HuH-7 (cell line): ENCODE measurements at places on chromosomes 2 and 18.
A peak's percentile ranks its signal among the peaks of the same experiment; 100 is the strongest.

GRCh38 chr2:68556381-68556780, 87.0 kb upstream of the PROKR1 start:
- no peak for DNase-seq

- DNase-seq = no peak
Measured at GRCh38 chr18:76468345-76469304, 26.4 kb downstream of the ZNF516 start.

GRCh38 chr2:223029287-223029686, 22.7 kb upstream of the KCNE4 start:
- no peak for DNase-seq

DNA sequence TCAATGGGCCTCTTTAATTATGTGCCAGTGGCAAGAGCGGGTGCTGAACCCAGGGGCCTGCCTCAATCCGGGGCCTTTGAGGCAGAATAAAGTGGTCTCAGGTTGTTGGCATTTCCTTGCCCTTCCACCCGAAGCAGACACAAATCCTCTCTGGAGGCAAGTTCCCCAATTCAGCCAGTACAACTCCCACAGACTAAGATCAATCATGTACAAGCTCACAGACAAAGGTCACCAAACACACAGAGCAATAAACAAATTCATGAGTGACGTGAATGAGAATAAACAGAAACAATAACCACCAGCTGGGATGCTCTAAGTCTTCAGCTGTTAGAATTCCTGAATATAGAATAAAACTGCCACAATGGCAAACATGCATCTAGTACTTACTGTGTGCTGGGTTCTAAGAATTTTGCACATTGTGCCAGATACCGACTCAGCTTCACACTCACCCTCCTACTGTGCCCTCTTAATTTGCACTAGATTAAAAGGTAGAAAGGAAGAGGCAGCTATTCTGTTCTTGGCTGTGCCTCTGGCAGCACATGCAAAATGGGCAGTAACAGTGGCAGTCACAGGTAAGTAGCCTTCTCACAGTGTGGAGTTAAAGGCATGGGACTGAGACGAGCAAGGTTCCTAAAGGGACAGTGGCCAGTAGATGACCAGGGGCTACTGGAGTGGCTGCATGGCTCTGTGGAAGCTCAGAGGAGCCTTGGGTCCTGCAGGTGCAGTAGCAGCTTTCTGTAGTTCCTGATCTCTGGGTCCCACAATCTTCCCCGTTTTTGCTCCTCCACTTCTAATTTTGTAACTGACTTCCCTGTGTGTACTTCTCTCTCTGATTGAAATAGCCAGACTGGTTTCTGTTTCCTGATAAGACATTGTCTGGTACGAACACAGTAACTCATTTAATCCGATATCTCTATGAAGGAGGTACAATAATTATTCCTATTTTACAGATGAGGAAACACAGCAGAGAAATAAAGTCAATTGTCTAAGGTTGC, 34.6 kb upstream of the IL1B start:
- DNase-seq = no peak

GRCh38 chr2:45330637-45331409, 280.2 kb downstream of the SRBD1 start:
- peak; percentile 30 for DNase-seq

DNA sequence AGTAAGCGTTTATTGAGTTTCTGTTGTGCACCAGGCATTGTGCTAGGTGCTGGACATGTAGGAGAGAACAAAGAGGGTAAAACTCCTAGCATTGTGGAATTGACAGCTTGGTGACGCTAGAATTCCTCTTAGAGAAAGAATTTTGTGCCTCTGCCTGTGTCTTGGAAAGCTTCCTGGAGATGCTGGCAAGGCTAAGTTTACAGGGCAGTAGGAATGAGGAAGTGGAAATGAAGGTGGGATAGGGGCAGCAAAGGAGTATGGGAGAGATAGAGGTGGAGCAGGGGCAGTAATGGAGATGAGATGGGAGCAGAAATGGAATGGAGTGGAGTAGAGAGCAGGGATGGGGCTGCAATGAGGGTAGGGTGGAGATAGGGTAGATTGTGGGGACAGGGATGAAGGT, 29.8 kb downstream of the GPR39 start:
- no peak for DNase-seq

DNA sequence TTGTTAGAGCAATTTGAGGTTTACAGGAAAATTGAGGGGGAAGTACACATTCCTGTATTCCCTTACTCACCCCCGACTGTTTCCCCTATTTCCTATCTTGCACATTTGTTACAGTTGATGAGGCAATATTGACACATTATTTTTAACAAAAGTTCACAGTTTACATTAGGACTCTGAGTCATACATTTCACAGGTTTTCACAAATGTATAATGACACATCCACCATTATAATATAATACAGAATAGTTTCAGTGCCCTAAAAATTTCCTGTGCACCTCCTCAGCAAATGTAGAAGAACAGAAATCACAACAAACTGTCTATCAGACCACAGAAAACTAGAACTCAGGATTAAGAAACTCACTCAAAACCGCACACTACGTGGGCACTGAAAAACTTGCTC, 160.6 kb upstream of the RMP24 start:
- DNase-seq = no peak
